GM23248 (cell line): ENCODE measurements at places on chromosomes 1 and 21. TPM values are rescaled to one million over a fixed set of nuclear protein-coding genes. Genes with fewer than 3 reads are reported as not detected.

The S100A5 gene
- not detected in 2 replicates for total RNA-seq

The OR10K1 gene
- not detected in 2 replicates for total RNA-seq

The GJA8 gene
- total RNA-seq, result not detected in 2 replicates

The CELA3B gene
- total RNA-seq, result not detected in 2 replicates

The PLPPR4 gene
- total RNA-seq, result 1.7 and 1.8 TPM in 2 replicates

The PCBP3 gene
- total RNA-seq, result 0.32 TPM in 1 of 2 replicates, not detected in the other

The FAM72A gene
- total RNA-seq, result 2.5 TPM in 1 of 2 replicates, not detected in the other

The FOXD3 gene
- not detected in 2 replicates for total RNA-seq

The PTPRU gene
- total RNA-seq, result 16.8 and 18.0 TPM in 2 replicates

The OR2L5 gene
- not detected in 2 replicates for total RNA-seq

The SLC9C2 gene
- not detected in 2 replicates for total RNA-seq

The TCHHL1 gene
- not detected in 2 replicates for total RNA-seq

The F13B gene
- not detected in 2 replicates for total RNA-seq

The LORICRIN gene
- total RNA-seq, result not detected in 2 replicates

The SPTA1 gene
- total RNA-seq, result not detected in 2 replicates

The KCNQ4 gene
- not detected in 2 replicates for total RNA-seq

The EPS8L3 gene
- not detected in 2 replicates for total RNA-seq

The CCDC17 gene
- 0.76 and 1.4 TPM in 2 replicates for total RNA-seq

The FBLIM1 gene
- total RNA-seq, result 59.6 and 69.9 TPM in 2 replicates

The OXCT2 gene
- total RNA-seq, result 0.89 and 3.5 TPM in 2 replicates

The DNAJC6 gene
- total RNA-seq, result 2.8 and 4.2 TPM in 2 replicates

The NVL gene
- 25.8 and 28.3 TPM in 2 replicates for total RNA-seq

The LSS gene
- 41.1 and 45.7 TPM in 2 replicates for total RNA-seq

The C1orf141 gene
- not detected in 2 replicates for total RNA-seq

The YBEY gene
- 16.4 and 21.2 TPM in 2 replicates for total RNA-seq

The SH2D1B gene
- total RNA-seq, result not detected in 2 replicates

The USP24 gene
- total RNA-seq, result 16.3 and 26.9 TPM in 2 replicates

The KLF17 gene
- 0.11 and 0.13 TPM in 2 replicates for total RNA-seq

The LRRC38 gene
- total RNA-seq, result not detected in 2 replicates

The ASAP3 gene
- total RNA-seq, result 27.3 and 37.1 TPM in 2 replicates

The TSACC gene
- not detected in 2 replicates for total RNA-seq

The FCAMR gene
- total RNA-seq, result not detected in 2 replicates

The S100A3 gene
- 2.2 and 3.8 TPM in 2 replicates for total RNA-seq

The PAPPA2 gene
- 7.0 and 8.1 TPM in 2 replicates for total RNA-seq

The SPATA21 gene
- not detected in 2 replicates for total RNA-seq

The DMBX1 gene
- not detected in 2 replicates for total RNA-seq

The RGS1 gene
- total RNA-seq, result not detected in 2 replicates

The GJA4 gene
- total RNA-seq, result not detected in 2 replicates

The GJA9 gene
- total RNA-seq, result 0.11 TPM in 1 of 2 replicates, not detected in the other

The PRAMEF13 gene
- not detected in 2 replicates for total RNA-seq

The CCDC28B gene
- total RNA-seq, result 10.4 and 17.7 TPM in 2 replicates

The ABCA4 gene
- total RNA-seq, result 0.63 and 3.7 TPM in 2 replicates

The LMX1A gene
- not detected in 2 replicates for total RNA-seq

The CR1L gene
- not detected in 2 replicates for total RNA-seq

The VSIG8 gene
- not detected in 2 replicates for total RNA-seq

The UBE2U gene
- not detected in 2 replicates for total RNA-seq

The FALEC gene
- total RNA-seq, result not detected in 2 replicates

The ANGPTL3 gene
- not detected in 2 replicates for total RNA-seq

The SELENBP1 gene
- 3.5 and 4.0 TPM in 2 replicates for total RNA-seq

The INSRR gene
- not detected in 2 replicates for total RNA-seq

The CNTN2 gene
- total RNA-seq, result not detected in 2 replicates

The PRAMEF18 gene
- not detected in 2 replicates for total RNA-seq

The CD164L2 gene
- total RNA-seq, result not detected in 2 replicates

The CLCNKB gene
- not detected in 2 replicates for total RNA-seq

The FUCA1 gene
- total RNA-seq, result 11.5 and 15.4 TPM in 2 replicates

The HCN3 gene
- total RNA-seq, result 0.76 and 1.4 TPM in 2 replicates

The C1orf53 gene
- 17.3 and 90.2 TPM in 2 replicates for total RNA-seq

The PIP5K1A gene
- 53.5 and 62.8 TPM in 2 replicates for total RNA-seq
